ENCODE measurements at places on chromosomes 1 and 21.

- DNase-seq: no peak
Observed at GRCh38 chr1:17816511-17816910, 61.4 kb downstream of the ACTL8 start.

GRCh38 chr1:40825435-40825788 is 36.8 kb downstream of the CITED4 start:
- no peak for DNase-seq

GRCh38 chr21:40351006-40351405 is 483.8 kb downstream of the PCP4 start:
- DNase-seq: no peak

DNA sequence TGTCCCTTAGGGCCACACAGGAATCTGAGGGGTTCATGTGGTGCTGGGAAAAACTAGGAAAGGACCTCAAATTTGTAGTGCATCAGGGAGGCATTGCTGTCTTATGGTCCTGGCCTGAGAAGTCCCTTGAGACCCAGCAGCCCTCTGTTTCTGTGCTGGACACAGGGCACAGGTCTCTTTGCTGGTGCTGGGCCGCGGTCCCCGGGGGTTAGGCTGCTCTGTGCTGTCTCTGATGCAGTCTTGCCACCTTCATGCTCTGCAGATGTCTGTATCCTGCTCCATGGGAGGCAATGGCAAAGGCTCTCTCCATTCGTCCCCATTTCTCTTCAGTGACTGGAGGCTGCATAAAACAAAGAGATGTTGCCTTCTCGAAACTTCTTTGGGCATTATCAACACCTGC is 13.0 kb downstream of the EDARADD start:
- DNase-seq: no peak

GRCh38 chr1:153937331-153937730 is 9.2 kb downstream of the DENND4B start:
- DNase-seq: no peak

GRCh38 chr1:71074681-71075080 is 6.2 kb downstream of the ZRANB2 start:
- DNase-seq: no peak

DNA sequence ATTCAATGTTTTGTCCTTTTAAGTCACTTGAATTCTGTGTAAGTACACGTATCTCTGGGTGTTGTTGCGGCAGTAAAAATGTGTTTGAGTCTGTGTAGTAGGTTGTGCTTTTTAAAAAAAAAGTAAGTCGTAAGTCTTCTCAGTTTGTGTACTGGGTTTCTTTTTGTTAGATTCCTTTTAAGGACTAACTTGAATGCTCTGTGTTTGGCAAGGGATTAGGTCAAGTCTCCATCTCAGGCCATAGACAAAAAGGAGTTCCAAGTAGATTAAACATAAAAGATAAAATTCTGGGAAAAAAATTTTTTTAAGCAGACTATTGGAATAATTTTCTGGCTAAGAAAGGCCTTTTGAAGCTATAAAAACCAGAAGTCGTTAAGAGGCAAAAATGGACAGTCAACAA is 113.1 kb downstream of the ATP5PO start:
- DNase-seq: peak; percentile 1

Measured in NCI-H146 (cell line).